ENCODE measurements at places on chromosomes 1 and 21.

GRCh38 chr1:71049951-71050598 lies 2.5 kb upstream of the PTGER3 start:
- DNase-seq: peak; percentile 60

GRCh38 chr1:86926883-86927282 lies 12.4 kb downstream of the HS2ST1 start:
- DNase-seq: peak; percentile 11

DNA sequence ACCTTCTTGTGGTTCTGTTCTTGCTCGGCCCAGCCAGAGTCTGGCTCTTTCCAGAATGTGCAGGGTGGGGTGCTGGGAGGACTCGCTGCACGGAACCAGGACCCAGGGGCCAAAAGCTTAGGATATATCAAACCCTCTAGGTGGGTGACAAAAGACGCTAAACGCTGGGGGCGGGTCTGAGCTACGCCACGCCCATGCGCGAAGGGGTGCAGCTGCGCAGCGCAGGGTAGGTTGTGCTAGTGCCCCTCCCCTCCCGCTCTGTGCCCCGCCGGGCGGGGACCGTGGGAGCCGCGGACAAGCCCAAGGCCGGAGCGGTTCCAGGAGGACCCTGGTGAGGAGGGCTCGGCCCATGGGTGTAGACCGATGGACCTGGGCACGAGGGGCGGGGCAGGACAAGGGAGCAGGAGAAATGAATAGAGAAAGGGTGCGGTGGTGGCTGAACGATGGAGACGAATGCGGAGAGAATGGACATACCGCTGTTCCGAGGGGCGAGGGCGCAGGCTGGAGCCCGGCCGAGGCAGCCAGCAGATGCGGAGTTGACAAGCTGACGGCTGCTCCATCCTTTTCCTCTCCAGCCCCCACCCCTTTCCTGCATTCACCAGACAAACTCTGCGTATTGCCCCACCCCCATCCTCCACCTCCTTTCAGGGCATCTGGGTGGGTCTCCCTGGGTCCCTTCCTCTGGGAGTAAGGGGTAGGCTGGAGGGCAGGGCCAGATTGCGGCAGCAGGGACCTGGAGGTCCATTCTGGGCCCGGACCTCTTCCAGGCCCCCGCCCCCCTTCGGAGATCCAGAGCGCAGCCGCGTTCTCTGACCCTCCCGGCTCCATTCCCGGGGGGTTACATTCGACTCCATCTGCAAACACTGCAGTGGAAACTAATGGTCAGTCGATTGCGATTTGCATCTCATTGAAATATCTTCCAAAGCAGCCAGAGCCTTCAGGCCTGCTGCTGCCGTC lies at the start of gene RUSC1:
TSS of gene RUSC1 (plus strand) at position 234 of the 957 bp plus-strand sequence. CDS start 880 bp downstream, outside the sequence.
- DNase-seq: peak; percentile 84

- DNase-seq: peak; percentile 48
Observed at GRCh38 chr1:6241887-6242740, 1.9 kb upstream of the HES3 start.

DNA sequence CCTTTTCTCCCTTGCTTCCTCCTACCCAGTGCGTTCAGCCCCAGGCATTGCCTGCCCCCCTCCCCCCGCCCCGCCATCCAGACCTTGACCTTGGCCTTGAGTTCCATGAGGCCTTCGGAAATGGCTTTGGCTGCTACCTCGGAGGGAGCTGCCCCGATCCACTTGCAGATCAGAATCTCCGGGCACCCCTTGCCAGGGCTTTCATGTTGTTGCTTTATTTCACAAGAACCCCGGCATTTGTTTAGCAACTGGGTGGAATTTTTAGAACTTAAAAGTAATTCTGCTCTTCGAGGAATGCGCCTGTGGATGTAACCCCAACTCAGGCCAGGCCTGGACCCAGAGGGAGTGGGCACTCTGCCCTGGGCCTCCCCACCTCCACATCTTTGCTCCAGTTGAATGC lies 154.1 kb upstream of the TMEM51 start:
- DNase-seq: no peak

DNA sequence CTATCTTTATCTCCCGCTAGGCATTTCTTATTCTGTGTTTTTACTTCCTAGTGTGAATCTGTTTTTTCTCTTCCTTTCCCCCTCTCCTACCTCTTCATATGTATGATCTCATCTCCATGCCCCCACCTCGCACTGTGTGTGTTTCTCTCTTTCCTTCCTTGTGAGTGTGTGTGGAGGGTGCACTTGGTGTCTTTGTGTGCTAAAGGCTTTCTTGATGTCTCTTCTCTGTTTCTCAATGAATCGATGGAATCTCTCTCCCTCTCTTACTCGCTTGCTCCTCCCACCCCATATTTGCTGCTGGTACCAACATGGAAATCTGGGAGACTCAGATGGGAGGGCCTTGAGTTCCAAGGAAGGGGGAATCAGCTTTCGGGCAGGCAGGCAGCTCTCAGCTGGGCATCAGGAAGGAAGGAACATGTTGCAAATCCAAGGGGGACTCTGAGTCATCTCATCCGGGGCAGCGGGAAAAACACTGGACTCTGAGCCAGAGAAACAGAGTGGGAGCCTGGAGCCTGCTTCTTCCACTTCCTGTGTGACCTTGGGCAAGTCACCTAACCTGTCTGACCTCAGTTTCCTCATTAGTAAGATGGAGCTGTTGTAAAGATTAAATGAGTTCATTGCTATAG lies 147.5 kb downstream of the PTPRU start:
- no peak for DNase-seq

- DNase-seq: no peak
Observed at GRCh38 chr21:24456358-24456757, 1150.9 kb downstream of the MRPL39 start.

GRCh38 chr1:247646867-247647266 lies 32.7 kb downstream of the OR13G1 start:
- DNase-seq: no peak

GRCh38 chr1:116323491-116323890 lies 49.6 kb upstream of the ATP1A1 start:
- DNase-seq: peak; percentile 80

DNA sequence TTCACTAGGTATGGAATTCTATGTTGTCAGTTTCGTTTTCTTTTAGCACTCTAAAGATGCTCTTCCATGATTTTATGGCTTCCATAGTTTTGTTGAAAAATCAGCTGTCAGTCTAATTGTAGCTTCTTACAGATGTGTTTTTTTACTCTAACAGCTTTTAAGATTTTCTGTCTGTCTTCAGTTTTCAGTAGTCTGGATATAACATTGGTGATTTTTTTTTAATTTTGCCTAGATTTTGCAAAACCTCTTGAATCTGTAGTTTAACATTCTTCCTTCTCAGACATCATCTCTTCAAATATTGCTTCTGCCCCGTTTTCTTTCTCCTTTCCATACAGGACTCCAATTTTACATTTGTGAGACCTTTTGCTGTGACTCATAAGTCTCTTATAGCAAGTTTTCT lies 17.9 kb upstream of the DYRK1A start:
- no peak for DNase-seq

GRCh38 chr1:16905110-16905867 lies 9.5 kb downstream of the RNU1-2 start:
- no peak for DNase-seq

DNA sequence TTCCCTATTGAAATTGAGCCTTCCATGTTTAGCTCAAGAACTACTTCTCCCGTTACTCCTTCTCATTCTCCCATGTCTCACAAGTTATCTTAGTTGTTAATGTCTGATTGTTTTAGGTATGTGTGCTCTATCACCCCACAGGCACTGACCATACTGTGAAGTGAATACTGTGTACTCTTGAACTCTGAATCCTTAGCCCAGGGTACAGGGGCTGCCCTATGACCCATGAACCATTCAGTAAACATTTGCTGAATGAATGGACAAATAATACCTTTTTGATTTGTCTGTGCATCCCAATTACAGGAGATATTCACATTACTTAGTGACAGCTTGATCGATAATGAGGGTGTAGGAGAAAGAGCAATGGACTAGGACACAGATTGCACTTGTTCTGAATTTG lies 169.4 kb upstream of the BEND5 start:
- no peak for DNase-seq

DNA sequence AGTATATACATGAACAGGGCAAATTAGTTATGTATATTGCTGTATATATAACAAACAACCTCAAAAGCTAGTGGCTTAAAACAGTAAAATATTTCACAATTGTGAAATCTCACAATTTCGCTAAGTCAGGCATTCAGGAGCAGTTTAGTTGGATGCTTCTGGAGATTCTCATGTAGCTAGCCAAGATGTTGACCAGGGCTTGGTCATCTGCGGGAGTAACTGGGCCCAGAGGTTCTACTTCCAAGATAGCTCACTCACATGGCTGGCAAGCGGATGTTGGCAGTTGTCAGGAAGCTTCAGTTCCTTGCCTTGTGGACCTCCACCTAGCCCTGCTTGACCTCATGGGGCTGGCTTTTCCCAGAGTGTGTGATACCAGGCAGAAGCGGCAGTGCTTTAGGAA lies 95.6 kb downstream of the TTC3 start:
- DNase-seq: no peak

All from small intestine (tissue), 16 donors.